T-helper 17 cell (primary cell): ENCODE measurements at places on chromosomes 2 and 18.
A peak's percentile ranks its signal among the peaks of the same experiment; 100 is the strongest.

- peaks cover 21% of the 10 kb centered on the region for H3K4me1 ChIP-seq
- H3K36me3 ChIP-seq: peaks cover 3% of the 10 kb centered on the region
- H3K27me3 ChIP-seq: no peaks in the 10 kb centered on the region
- H3K27ac ChIP-seq: peak overlapping the region; percentile 98
Measured at GRCh38 chr18:59357928-59358327, 1.1 kb downstream of the LMAN1 start.

GRCh38 chr2:231300020-231300721 lies 95.3 kb upstream of the B3GNT7 start:
- H3K4me3 ChIP-seq: no peak overlapping the region
- H3K27ac ChIP-seq: no peak overlapping the region
- no peak for DNase-seq
- H3K4me1 ChIP-seq: no peaks in the 10 kb centered on the region

GRCh38 chr2:188244383-188244782 lies 47.3 kb upstream of the GULP1 start:
- H3K4me3 ChIP-seq: no peak overlapping the region
- no peak overlapping the region for H3K27ac ChIP-seq
- H3K27me3 ChIP-seq: no peaks in the 10 kb centered on the region
- no peaks in the 10 kb centered on the region for H3K4me1 ChIP-seq

- DNase-seq: no peak
- H3K27ac ChIP-seq: no peak overlapping the region
- no peak overlapping the region for H3K4me3 ChIP-seq
- H3K27me3 ChIP-seq: no peaks in the 10 kb centered on the region
Measured at GRCh38 chr2:36516136-36516870, 81.7 kb downstream of the FEZ2 start.

DNA sequence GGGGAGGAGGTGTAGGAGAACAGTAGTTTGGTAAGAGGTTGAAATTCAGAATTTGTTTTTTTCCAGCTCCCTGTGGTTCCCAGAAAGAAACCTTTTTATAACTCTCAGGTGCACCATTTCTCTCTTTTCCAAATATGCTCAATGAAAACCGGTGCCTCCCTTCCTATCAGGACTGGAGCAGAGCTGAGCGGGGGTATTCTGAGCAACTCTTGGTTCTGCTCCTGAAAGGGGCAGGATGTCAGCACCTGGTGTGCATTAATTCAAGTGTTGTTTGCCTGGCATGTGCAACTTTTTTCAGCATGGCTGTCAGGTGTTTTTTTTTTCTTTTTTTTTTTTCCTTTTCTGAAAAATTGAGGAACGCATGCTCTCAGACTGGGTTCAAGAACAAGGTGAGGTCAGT lies 74.1 kb downstream of the MAPK4 start:
- H3K27me3 ChIP-seq: peaks cover 37% of the 10 kb centered on the region
- no peaks in the 10 kb centered on the region for H3K4me1 ChIP-seq
- H3K36me3 ChIP-seq: no peaks in the 10 kb centered on the region
- H3K4me3 ChIP-seq: no peak overlapping the region

GRCh38 chr2:64859312-64860212 lies 129.6 kb upstream of the SLC1A4 start:
- H3K27me3 ChIP-seq: peaks cover 32% of the 10 kb centered on the region
- peaks cover 3% of the 10 kb centered on the region for H3K4me1 ChIP-seq
- H3K27ac ChIP-seq: no peak overlapping the region
- peak overlapping the region; percentile 80 for H3K4me3 ChIP-seq
- H3K36me3 ChIP-seq: peaks cover 2% of the 10 kb centered on the region

GRCh38 chr2:150410809-150411208 lies 76.7 kb downstream of the RND3 start:
- DNase-seq: no peak
- H3K36me3 ChIP-seq: no peaks in the 10 kb centered on the region
- H3K27ac ChIP-seq: no peak overlapping the region
- H3K4me1 ChIP-seq: no peaks in the 10 kb centered on the region
- no peaks in the 10 kb centered on the region for H3K27me3 ChIP-seq
- H3K4me3 ChIP-seq: no peak overlapping the region

GRCh38 chr18:35282353-35282752 lies 7.7 kb downstream of the ZSCAN30 start:
- H3K36me3 ChIP-seq: peaks cover 3% of the 10 kb centered on the region
- no peak overlapping the region for H3K4me3 ChIP-seq
- H3K4me1 ChIP-seq: no peaks in the 10 kb centered on the region
- H3K27me3 ChIP-seq: no peaks in the 10 kb centered on the region
- DNase-seq: no peak

GRCh38 chr2:55961318-55961911 lies 37.8 kb upstream of the EFEMP1 start:
- no peak overlapping the region for H3K4me3 ChIP-seq
- H3K4me1 ChIP-seq: no peaks in the 10 kb centered on the region
- H3K27me3 ChIP-seq: peaks cover 10% of the 10 kb centered on the region
- DNase-seq: no peak
- H3K27ac ChIP-seq: no peak overlapping the region

DNA sequence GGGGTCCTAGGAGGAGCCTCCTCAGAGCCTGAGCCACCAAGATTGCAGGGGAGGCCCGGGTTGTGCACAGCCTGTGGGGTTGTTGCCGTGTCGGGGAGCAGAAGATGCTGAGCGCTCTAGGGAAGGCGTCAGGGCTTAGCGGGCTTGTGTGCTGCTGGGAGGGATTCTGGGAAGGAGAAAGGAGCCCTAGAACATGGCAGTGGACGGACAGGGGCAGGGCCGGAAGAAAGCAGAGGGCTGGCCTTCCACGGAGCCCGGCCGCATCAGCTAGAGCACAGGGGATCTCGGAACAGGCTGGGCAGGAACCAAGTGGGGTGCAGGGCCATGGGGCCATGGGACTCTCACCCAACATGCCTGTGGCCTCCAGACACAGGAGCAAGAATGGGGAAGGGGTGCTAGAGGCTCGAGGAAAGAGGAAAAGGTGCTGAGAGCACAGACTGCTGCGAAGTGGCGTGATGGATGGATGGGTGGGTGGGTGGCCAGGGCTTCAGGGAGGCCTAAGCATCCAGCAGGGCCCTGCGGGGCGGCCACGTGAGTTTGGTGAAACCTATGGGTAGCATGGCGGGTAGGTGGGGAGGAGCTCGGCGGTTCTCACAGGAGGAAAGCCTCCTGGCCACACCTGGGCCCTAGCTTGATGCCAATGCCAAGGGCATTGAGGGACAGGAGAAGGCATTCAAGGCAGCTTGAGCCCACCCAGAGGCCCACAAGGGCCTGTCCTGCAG lies 35.8 kb downstream of the MTERF4 start:
- no peaks in the 10 kb centered on the region for H3K27me3 ChIP-seq
- peaks cover 9% of the 10 kb centered on the region for H3K4me1 ChIP-seq
- DNase-seq: no peak
- no peak overlapping the region for H3K27ac ChIP-seq

DNA sequence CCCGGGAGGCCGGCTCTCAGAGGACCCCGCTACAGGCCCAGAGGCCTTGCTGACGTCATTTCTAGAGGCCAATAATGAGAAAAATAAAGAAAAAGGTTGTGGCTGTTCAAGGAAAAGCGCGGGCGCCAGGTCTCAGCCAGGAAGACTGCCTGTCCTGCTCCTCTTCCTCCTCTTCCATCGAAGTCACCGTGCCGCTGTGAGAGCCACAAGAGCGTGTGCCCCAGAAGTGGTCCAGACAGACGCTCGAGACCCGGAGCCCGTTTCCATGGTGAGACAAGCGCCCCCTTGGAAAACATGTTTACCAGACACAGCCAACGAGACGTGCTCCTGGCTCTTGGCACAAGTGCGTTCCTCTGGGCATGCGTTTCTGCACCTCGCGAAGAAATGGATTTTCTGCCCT lies 210.5 kb downstream of the HDAC4 start:
- no peak overlapping the region for H3K27ac ChIP-seq
- no peak for DNase-seq
- H3K4me3 ChIP-seq: no peak overlapping the region
- no peaks in the 10 kb centered on the region for H3K36me3 ChIP-seq

DNA sequence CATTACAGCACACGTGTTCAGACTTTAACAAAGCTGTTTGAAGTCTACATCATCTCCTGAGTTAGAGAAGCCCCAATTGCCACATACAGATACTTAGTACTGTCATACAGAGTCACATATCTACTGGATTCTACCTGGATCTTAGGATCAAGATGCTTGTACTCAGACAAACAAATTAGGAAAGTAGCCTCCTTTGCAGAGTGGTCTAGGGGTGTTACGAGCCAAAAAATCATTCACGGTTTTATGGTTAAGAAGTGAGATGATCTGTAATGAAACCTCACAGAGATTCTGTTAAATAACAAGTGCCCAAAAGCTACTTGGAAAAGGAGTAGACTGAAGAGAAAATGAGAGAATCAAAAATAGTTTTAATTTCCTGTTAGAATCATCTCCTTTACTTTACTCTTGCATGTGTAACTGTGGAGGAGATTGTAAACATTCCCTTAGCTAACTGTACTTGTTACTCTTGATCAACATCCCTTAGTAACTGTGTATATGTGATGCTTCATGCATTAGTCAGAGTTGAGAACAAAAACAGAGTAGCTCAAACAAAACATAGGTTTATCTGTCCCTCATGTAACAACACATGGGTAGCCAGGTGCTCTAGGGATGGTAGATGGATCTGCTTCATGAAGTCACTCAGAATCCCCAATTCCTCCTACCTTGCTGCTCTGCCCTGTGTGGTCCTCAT lies 16.4 kb upstream of the IL1RL1 start:
- no peak overlapping the region for H3K4me3 ChIP-seq
- peaks cover 10% of the 10 kb centered on the region for H3K4me1 ChIP-seq
- H3K36me3 ChIP-seq: no peaks in the 10 kb centered on the region
- no peak for DNase-seq

- no peak for DNase-seq
- H3K27ac ChIP-seq: no peak overlapping the region
- H3K4me3 ChIP-seq: no peak overlapping the region
- H3K4me1 ChIP-seq: peaks cover 4% of the 10 kb centered on the region
- no peaks in the 10 kb centered on the region for H3K27me3 ChIP-seq
Measured at GRCh38 chr2:177320596-177320995, 56.1 kb upstream of the NFE2L2 start.

DNA sequence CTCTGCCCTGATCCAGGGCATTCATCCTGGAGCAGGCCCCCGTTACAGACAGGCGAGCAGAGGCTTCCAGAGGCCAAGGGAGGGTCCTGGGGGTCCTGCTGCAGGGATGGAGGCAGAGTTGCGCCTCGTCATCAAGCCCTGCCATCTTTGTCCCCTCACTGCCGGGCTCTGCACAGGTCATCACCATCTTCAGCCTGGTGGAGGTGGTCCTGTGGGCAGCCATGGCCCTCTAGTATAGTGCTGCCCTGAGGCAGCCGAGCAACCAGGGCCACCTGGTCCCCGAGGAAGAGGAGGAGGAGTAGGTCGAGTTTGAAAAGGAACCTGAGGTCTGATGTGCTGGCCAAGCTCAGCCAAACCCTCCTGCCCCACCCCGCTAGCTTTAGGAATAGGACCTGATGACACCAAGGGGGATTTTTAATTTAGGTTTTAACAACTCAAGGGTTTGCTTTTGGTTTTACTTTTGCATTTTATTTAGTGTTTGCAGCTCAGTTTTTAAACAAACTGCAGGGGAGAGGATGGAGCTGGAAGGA lies 8.8 kb upstream of the ALPI start:
- H3K4me3 ChIP-seq: no peak overlapping the region
- no peak for DNase-seq
- peaks cover 4% of the 10 kb centered on the region for H3K27me3 ChIP-seq
- H3K4me1 ChIP-seq: no peaks in the 10 kb centered on the region

DNA sequence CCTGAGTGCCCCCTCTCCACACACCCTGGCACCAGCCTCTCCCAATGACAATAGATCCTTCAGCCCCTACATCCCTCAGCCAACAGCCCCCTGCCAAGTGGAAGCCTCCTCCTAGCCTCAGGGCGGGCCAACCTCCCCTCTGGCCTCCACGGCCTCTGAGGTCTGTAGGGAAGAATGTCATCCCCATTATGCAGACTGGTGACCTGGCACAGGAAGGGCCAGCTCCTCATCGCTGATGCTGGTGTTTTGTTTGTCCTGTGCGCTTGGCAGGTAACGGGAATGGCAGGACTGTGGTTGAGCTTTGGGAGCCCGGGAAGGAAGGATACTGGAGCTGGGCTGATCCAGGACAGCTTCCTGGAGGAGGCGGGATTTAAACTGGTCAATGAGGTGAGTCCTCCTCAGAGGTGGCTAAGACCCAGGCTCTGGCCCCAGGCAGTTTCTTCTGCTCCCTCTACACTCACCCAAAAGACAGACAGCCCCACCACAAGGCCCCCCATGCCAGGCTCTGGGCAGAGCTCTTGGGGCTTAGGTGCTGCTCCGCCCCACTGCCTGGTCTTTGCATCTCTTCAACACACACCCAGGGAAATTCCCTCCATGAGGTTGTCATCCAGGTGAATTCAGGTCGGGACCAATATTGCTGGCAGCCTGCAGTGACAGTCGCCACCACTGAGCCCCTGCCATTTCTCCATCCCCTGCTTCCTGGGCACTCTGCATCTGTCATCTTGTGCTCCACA lies 75.2 kb upstream of the SMAD7 start:
- H3K27me3 ChIP-seq: no peaks in the 10 kb centered on the region
- H3K36me3 ChIP-seq: no peaks in the 10 kb centered on the region
- H3K4me1 ChIP-seq: peaks cover 13% of the 10 kb centered on the region
- no peak overlapping the region for H3K27ac ChIP-seq
- DNase-seq: no peak

- no peak for DNase-seq
- no peaks in the 10 kb centered on the region for H3K36me3 ChIP-seq
- no peak overlapping the region for H3K4me3 ChIP-seq
- H3K27me3 ChIP-seq: peaks cover 9% of the 10 kb centered on the region
- no peaks in the 10 kb centered on the region for H3K4me1 ChIP-seq
Measured at GRCh38 chr18:31773774-31774476, 13.2 kb upstream of the SLC25A52 start.

DNA sequence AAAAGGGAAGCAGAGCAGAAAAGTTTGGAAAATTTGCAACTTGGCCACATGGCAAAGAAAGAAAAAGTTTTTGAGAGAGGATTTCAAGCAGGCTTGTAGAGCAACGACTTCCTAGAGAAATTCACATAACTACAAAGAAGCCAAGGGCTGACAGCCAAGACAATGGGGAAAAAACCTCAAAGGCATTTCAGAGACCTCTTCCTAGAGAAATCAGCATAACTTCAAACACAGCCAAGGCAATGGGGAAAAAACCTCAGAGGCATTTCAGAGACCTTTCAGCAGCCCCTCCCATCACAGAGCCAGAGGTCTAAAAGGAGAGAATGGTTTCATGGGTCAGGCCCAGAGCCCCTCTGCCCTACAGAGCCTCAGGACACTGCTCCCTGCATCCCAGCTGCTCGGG lies 7.2 kb downstream of the ADI1 start:
- H3K27me3 ChIP-seq: no peaks in the 10 kb centered on the region
- peaks cover 5% of the 10 kb centered on the region for H3K4me1 ChIP-seq
- H3K4me3 ChIP-seq: no peak overlapping the region
- peaks cover 12% of the 10 kb centered on the region for H3K36me3 ChIP-seq

GRCh38 chr2:101383016-101383541 lies 4.2 kb downstream of the CREG2 start:
- H3K4me3 ChIP-seq: no peak overlapping the region
- H3K27me3 ChIP-seq: peaks cover 27% of the 10 kb centered on the region
- no peak overlapping the region for H3K27ac ChIP-seq

DNA sequence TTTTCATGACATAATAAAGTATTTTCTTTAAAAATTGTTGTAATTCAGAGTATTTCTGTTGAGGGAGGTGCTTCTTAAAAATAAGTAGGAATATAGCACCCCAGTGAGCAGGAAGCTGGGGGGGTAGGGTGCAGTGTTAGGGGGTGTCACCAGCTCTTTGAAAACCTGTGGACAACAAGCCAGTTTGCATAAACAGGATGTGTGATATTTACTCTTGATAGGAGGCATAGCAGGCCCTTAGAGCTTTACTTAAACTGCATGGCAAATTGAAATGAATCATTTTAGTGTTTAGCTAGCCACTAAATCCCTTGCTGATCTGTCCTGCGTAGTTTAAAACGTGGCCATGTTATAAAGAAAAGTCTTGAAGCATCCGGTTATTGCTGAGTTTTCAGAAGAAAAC lies 8.4 kb downstream of the TGIF1 start:
- H3K4me1 ChIP-seq: peaks cover 29% of the 10 kb centered on the region
- no peak for DNase-seq
- peak overlapping the region; percentile 70 for H3K4me3 ChIP-seq
